ENCODE measurements at places on chromosomes 1 and 21.

GRCh38 chr1:119747451-119747850, 21.3 kb downstream of the HMGCS2 start:
- DNase-seq, result no peak

DNA sequence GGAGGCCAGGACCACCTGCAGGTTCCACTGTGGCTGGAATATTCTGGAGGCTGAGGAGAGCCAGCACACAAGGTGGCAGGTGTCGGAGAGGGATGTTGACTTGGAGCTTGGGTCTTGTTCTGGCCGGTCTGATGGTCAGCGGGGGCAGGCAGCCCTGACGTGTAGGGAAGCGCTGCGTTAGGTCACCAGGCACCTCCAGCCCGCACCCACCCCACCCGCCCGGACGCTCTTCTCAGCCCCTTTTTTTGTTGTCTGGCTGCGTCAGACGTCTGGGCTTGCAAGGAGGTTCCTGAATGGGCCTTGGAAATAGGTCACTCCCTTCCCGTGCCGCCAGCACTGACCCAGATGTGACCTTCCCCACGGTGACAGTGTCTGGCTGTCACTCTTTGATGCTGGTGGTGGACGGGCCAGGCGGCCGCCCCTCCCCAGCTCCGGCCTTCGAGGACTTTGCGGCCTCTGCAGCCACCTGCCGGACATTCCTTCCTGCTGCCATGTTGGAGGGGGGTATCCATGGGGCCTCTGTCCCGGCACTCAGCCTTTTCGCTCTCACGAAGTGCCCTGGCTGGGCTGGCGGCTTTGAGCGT, 30.1 kb downstream of the SPSB1 start:
- no peak for DNase-seq

GRCh38 chr1:211352465-211352864, 25.8 kb downstream of the TRAF5 start:
- DNase-seq, result no peak

DNA sequence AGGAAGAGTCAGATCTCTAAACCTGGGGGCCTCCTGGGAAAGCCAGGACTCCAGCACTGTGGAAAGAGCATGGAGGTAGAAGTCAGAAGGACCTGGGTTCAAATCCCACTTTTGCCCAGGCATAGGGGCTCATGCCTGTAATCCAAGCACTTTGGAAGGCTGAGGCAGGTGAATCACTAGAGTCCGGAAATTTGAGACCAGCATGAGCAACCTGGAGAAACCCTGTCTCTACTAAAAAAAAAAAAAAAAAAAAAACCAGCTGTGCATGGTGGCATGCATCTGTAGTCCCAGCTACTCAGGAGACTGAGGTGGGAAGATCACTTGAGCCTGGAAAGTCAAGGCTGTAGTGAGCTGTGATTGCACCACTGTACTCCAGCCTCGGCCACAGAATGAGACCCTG, 31.8 kb downstream of the LDLRAP1 start:
- no peak for DNase-seq

- DNase-seq, result no peak
These were observed 593.2 kb downstream of the LRRIQ3 start for GRCh38 chr1:73604739-73605138.

DNA sequence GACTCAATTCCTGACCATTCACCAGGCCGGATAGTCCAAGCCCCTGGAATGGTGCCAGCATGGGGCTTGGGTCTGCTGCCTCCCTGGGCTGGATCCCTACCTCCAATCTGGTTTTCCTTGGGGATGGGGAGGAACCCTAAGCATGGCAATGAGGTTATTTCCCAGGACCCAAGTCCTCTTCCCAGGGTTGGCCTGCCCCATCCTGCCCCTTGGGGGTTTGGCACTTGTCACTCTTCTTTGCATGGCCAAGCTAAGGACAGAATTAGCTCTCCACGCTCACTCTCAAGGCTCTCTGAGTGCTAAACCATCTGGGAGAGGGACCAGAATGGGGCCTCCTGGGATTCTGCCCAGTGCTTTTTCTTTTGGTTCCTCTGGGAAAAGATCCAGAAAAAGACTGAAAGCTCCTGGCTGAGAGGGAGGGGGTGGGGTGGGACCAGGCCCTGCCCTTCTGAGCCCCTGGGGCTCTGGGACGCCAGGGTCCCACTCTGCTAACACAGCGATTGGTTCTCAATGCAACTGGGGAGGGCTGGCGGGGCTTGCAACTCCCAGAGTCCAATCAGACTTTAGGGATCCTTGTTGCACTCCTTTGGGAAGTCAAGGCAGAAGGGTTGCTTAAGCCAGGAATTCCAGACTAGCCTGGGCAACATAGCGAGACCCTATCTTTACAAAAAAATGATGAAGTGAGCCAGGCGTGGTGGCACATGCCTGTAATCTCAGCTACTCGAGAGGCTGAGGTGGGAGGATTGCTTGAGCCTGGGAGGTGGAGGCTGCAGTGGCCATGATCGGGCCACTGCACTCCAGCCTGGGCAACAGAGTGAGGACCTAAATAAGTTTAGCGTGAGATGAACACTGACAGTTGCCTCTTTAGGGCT, 52.7 kb downstream of the DHRS3 start:
- DNase-seq, result no peak

DNA sequence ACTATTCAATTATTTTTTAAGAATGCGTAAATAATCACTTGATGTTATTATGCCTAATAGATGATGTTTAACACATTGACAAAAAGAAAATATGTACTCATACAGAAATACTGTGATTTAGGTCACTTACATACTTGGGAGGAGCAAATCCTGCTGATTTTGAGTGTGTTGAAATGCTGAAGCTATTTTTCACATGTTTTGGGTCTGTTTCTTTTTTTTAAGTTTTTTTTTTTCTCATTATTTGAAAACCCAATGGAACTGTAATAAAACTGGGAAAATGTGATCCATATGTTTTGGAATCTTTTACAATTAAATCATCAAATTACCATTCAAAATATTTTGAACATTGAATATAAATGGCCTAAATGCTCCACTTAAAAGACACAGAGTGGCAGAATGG, 366.2 kb upstream of the ADAMTS5 start:
- DNase-seq, result no peak

DNA sequence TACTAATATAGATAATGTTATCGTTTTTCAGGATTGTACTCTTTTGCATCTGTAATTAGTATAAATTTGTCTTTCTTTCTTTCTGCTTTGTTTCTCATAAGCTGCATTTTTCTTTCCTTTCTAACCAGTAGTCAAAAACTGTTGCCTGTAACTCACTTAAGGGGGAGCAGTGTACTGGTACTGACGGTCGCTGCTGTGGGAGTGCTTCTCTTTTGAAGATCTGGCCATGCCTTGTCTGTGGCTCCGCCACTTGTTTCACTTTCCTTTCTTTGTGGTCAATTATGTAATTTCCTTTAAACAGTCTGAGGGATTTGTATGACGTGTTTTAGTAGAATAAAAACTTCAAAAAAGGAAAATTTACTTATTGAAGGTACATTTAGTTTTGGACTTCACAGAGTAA, 37.0 kb downstream of the MIA3 start:
- DNase-seq, result peak; percentile 88

GRCh38 chr1:6299557-6300165, 38.8 kb upstream of the GPR153 start:
- DNase-seq, result no peak

DNA sequence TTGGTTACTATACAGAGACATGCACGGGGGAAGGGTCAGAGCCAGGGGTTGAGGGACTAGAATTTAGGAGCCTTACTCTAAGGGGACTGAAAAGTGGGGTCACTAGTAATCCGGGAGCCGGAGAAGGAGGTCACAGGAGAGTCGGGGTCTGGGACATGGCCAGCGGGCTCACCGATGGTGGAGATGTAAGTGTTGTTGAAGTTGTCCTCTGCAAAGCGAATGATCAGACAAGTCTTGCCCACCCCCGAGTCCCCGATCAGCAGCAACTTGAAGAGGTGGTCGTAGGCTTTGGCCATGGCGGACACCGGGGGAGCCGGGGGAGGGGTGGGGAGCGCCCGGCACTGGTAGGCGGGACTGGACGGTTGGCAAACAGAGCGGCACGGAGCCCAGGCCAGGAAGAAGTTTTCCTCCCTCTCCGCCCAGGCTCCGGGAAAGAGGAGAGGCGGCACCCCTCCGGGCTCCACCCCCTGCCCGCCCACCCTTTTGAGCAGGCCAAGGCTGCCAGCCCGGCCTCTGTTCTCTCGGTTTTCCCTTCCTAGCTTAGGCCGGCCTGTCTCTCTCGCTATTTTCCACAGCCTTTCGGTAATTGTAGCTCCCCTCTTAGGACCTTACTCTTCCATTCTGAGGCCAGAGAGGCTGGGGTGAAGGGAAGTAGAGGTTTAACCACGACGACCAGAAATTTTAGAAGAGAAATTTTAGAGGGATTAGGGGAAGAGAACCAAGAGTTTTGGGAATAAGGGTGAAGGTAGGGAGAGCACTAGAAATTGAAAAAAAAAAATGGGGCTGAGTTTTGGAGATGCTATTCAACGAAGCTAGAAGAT, at the start of gene RAB13:
Gene RAB13, minus strand, starts transcription at position 399 of the 821 bp plus-strand sequence. Its CDS starts 103 bp downstream, at position 296.
- no peak for DNase-seq

DNA sequence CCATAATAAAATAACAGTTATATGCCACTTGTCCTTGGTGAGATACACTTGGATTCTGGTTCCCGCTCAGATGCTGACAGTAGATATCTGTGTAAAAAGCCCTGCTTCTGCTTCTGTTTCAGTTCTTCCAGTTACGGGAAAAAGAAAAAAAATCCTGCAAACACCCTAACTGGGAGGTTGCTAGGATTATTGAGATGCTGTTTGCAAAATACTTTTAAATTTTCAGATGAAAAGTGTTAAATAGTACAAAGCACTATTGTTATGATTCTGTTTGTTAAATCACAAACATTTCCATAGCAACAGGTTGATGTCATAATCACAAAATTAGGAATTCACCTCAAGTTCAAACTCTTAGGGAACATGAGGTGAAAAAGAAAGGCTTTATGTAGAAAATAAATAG, 232.3 kb downstream of the HMCN1 start:
- no peak for DNase-seq

DNA sequence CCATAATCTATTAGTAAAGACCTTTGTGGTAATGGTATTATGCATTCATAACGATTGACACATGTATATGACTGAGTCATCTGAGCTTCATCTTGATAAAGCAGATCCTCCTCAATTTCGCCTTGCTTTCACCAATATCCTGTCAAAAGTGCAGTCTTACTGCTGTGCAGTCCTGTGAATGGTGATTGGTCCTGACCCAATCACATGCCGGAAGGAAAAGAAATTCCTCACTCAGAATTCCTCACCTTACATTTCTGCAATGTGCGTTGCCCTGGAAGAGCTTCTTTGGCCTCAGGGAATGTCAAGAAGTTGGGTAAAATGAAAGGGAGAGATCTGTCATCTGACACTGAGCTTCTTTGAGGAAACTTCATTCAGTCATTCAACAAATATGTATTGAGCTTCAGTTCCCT, 121.0 kb upstream of the TSPAN2 start:
- DNase-seq, result no peak

GRCh38 chr1:59477867-59478266, 181.0 kb downstream of the FGGY start:
- DNase-seq, result no peak

DNA sequence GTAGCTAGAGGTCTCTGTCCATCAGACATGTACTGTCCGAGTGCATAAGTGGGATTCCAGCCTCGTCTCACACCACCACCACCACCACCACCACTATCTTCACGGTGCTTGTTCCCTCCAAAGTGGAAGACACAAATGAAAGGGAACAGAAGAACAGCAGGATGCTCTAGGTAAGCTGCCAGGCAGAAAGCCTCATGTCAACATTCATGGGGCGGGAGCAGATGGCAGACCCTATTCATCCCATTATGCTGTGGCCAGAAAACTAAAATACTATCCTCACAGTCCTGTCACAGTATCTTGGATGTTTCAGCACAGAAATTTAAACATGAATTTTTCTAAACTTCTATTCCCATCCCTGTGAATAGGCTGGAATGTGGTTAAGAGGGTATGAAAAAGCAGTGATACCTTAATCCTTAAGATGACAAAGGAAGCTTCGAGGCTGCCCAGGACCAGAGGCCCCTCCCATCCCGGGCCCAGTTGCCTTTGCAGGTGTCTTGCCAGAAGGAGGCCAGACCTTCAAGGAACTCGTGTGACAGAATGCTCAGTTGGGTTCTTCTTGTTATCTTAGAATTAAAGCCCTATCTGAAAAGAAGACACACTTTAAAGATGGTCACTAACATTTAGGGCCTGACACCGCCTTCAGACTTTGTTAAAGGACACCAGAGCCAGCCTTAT, 24.7 kb downstream of the APCS start:
- no peak for DNase-seq

All from central memory CD4-positive, alpha-beta T cell (primary cell).